ENCODE measurements at places on chromosomes 5 and 9.

DNA sequence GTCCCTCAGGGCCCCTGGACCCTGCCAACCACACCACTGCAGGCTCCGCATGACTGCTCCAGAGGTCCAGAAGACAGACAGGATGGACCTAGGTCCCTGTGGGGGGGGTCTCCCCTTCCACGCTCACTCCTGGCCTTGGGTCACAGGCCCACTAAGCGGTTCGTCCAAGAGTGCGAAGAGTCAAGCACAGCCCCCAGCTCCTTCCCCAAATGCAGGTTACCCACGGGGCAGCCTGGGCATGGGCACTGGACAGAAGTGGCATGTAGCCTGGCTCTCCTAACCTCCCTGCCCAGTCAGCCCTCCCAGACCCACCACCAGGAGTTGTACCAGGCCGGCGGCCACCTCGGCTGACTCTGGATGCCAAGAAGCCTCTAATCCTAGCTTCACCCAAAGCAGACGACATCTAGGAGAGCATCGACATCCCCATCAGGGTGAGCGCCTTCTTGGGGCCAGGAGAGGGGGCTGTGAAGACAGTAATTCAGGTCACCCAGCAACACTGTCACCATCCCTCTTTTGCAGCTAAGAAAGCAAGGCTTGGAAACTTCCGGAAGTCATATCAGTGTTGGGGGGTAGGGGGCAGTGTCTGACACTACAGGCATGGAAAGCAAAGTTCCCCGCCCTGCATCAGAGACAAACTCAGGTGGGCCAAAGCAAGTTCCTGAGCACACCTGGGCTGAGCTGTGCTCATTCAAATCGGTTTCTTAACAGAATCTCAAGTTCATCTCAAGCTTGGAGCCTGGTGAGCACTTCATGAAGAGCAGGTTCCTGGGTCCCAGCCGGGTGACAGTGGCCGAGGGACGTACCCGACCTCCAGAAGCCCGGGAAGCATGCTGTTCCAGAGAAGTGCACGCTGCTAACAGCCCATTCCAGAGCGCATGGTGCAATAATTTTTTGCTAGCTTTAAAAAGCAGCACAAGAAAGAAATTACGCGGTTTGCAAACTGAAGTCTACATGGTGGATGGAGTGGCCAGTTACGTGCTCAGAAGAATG is 68.7 kb downstream of the SEMA4D start:
- DNase-seq, result no peak

DNA sequence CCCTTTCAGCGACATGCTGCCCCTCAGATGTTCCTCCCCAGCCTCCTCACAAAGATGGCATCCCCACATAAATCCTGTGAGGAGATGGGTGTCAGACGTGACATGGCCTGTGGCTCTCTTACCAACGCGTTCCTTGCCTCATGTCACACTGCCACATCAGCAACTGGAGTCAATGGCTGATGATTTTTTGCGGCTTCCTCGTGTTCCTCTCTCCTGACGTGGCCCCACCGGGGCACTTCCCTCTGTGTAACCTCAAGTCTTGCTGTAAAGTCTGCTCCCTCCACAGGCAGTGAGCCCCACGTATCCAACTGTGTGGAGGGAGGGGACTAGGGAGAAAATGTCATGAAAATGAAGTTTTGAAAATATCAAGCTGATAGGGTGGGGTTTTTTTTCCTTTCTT is 53.2 kb upstream of the SHISAL2B start:
- no peak for DNase-seq

DNA sequence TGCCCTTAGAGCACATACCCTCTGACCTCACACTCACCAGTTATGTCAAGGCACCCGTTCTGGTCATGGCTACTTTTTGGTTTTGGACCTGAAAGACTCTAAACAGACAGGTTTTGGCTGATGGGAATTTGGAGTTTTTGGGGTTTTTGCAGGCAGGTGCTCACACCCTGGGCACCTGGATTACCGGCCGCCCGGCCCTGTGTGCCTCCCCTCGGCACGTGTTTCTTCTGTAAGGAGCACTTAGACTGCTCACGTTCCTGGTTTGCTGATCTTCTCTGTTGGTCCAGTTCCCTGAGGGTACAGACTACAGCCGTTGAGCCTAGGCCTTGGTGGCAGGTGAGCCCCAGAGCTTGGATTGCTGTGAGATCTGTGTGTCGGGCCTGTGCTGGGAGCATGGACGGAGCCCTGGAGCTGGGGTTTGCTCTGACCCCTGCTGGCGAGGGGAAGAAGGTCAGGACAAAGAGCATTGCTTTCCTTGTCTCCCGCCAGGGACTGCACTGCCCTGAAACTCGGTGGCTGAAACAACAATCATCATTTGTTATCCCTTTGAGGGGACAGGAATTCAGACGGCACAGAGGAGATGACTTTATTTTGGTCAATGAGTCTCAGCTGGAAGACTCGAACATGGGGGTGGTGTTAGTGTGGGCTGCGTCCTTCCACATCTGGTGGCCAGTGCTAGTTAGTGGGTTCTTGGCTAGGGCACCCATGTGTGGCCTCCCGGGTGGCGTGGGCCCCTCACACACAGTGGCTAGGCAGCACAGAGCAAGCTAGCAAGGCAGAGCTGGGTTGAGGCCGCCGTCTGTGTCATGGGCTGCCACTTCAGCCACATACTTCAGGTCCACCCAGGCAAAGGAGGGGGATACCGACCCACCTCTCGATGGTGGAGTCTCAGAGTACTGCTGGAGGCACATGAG is 76.4 kb downstream of the EHMT1 start:
- no peak for DNase-seq

DNA sequence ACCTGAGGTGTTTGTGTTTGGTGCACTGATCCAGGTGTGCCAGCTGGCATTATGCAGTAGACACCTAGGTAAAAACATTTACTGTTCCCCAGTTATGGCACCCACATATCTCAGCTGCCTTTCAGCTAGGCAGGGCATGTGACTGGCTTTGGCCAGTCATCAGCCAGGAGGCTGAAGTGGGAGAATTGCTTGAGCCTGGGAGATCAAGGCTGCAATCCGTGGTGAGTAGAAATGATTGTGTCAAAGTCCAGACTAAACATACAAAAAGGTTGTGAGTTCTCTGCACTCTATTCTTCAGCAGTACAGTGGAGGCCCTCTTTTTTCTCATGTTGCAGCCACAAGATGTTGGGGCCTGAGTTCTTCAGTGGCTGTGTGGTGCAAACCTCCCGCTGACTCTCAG is 3.2 kb upstream of the FBLL1 start:
- no peak for DNase-seq

DNA sequence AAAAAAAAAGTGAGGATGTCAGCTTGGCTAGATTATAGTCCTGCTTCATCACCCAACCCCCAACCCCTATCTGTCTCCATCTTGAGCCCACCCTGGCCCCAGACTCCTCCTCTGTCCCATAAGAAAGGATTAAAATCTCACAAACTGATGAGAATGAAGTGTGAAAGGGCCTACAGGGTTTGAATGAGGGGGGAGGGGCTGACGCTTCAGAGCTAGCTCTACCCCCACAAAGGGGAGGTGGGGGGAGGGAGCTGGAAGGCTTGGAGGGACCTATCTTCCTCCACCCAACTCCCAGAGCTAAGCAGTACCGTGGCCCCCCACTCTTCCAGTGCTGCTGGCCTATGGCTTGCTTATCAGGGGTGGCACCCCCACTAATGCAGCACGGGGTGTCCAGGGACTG is 43.7 kb upstream of the HAND1 start:
- DNase-seq, result no peak

GRCh38 chr5:16431490-16431889 is 34.1 kb downstream of the ZNF622 start:
- no peak for DNase-seq

DNA sequence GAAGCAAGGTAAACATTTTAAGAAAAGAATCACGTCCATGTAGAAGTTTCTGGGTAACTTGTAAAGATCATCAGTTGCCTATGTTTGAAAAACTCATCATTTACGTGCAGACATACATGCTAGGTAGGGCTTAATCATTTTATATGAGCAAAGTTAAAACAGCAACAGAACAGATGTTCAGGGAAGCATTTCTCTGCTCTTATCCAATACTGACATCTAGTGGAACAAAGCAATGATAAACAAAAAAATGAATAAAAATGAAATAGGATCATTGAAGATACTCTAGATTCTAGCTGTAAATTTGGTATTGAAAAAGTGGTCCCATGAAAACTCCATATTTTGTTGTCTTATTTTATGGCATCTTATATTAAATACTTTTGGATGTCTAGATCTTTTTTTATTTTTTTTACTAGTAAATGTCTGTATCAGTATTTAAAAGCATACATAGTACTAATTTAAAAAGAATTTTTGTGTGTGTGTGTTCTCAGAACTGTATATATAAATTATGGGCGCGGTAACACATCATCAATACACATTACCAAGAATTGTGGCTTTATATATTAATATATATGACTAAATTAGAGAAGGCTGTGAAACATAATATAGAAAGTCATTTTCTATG is 1050.2 kb downstream of the CDH12 start:
- no peak for DNase-seq

- DNase-seq, result no peak
These were observed 21.5 kb upstream of the GDA start for GRCh38 chr9:72127753-72128152.

DNA sequence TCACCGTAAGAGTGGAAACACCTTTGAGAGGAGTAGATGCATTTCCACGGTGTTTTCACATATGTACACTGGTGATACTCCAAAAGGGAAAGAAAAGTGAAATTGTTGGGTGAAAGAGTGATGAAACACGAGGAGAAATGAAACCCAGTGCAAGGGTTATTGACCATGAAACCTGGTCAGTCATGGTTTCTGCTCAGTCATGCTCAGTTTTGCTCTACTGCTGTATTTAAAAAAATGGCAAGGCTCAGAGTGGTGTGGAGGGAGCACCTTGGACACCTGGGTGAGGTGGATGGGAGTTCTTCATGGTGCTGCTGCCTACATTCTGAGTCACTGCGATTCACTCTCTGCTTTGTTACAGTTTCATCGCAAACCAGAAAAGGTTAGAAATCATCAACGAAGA is 32.3 kb downstream of the NTRK2 start:
- DNase-seq, result no peak

DNA sequence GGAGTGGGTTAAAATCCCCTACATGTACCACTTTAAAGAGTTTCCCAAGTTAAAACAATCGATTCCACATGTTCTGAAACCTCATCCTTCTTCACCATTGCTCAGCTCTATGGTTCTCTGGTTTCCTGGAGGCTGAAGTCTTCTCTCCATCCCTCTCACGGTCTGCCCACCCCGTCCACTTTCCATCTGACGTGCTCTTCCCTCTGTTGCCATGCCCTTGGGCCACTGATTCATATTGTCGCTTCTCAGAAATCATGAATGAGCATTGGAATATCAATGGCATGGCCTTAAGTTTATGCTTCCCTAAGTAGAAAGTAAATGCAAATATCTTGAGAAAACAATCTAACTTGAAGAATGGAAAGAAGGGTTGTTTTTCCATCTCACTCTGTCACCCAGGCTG is 30.9 kb downstream of the GDNF start:
- no peak for DNase-seq

GRCh38 chr9:121690316-121690715 is 38.9 kb downstream of the DAB2IP start:
- no peak for DNase-seq

GRCh38 chr9:115668521-115668920 is 485.1 kb upstream of the PAPPA start:
- no peak for DNase-seq

- no peak for DNase-seq
These were observed 108.7 kb downstream of the CFAP90 start for GRCh38 chr5:7742241-7742656.

GRCh38 chr5:29780401-29780800 is 1413.1 kb upstream of the CDH6 start:
- DNase-seq, result no peak

DNA sequence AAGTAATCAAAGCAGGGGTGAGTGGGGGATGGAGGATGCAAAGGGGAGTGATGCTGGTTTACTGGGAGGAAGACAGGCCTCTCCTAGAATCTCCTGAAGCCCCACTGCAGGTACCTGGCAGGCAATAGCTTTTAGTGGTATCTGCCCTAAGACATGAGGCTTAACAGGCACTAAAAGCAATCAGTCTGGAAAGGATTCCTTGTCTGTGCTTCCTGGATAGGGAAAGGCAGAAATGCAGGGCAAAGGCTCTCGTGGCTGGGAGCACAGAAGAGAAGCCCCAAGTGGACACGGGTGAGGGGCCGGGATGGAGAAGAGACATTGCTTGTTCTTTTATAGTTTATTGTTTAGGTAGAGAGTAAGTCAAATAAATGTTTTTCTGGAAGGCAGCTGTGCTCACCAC is 40.1 kb downstream of the CCNJL start:
- no peak for DNase-seq

DNA sequence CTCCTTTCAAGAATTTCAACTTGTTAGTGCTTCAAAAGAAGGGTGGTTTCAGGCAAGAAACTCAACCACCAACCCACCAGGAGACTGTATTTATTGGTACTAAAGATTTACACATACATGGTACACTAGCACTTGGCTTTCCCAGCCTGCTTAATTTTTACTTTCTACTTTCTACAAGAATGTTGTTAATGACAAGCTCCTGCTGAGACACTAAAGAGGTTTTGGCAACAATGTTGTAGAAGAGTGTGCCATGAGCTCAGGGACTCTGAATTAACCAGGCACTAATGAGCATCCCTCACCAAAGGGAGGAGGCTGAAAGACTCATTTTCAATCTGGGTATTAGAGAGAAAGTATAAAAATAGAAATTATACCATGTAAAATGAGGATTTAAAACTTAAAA is 195.0 kb downstream of the KIAA0825 start:
- DNase-seq, result no peak

GRCh38 chr9:71628247-71628646 is 140.1 kb downstream of the CEMIP2 start:
- DNase-seq, result no peak

DNA sequence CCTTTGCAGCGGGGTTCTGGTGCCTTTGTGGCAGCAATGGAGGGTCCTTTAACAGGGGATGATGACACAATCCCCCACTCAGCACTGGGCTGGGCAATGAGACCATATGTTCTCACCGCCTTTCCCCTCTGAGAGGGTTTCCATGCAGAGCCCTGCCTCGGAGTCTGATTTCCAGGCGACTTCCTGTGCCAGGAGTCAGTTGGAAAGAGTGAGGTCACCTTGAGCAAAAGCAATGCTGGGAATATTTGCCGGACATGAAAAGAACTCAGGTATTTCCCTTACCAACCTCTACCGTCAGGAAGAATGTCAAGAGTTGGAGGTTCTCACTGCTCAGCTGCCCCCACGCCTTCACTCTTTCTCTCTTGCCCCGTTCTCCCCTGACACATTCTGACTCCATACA is 284.2 kb upstream of the IRX1 start:
- no peak for DNase-seq

- no peak for DNase-seq
These were observed 1146.2 kb downstream of the CDH9 start for GRCh38 chr5:25892211-25892610.

DNA sequence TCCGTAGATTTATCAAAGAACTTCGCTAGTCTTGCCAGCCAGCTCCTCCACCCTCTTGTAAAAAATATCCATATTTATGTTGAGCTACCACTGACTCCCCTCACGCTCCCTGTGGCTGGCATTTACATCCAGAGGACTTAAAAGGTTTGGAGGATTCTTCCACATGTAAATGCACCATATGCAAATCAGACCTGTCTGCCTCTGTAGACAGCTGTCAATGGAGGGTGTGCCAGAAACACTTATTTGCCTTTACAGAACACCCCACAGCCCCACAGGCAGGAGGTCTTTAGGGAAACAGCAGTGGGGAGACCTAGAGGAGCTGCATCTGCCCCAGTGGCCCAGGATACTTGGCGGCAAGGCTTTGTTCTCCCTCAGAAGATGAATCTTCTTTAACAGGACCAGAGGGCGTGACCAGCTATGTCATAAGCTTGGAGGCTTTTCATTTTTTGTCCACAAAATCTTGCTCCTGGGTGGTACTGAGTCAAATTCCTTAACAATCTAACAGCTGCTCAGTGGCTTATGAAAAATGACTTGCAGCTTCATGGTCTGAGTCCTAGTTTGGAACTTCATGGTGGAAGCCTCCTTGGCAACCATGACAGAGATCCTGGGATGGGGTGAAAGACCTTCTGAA is 535.8 kb downstream of the EBF1 start:
- no peak for DNase-seq

Measured in nucleus accumbens (tissue), 56 donors.